Suppressor macrophage (primary cell): ENCODE measurements at places on chromosomes 12 and 14.

GRCh38 chr14:28770061-28770460, 3.5 kb downstream of the FOXG1 start:
- DNase-seq, result no peak

DNA sequence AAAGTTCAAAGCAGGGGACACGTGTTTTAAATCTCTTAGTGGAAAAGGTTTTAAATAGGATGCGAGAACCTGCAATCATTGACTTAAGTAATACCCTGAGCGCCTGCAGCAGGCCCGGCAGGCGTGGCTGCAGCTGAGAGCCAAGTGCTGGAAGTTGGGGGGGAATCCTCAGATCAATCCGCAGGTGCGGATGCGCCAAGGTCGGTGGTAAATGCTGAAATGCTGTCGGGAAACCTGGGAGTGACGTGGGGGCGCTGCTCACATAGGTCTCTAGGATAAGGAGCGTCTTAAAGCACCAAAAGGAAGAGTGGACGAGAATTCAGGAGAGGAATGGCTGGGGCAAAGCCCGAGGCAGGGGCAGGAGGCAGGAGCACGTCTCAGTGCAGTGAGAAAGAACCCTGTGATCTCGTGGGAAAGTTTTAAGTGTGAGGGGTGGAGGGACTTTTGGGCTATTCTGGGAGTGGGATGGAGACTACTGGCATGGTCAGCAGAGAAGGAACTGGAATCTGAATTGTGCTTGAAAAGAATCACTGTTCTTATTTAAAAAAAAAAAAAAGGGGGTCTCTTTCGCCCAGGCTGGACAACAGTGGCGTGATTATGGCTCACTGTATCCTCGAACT, 883 bp upstream of the CDCA4 start:
- peak; percentile 46 for DNase-seq

DNA sequence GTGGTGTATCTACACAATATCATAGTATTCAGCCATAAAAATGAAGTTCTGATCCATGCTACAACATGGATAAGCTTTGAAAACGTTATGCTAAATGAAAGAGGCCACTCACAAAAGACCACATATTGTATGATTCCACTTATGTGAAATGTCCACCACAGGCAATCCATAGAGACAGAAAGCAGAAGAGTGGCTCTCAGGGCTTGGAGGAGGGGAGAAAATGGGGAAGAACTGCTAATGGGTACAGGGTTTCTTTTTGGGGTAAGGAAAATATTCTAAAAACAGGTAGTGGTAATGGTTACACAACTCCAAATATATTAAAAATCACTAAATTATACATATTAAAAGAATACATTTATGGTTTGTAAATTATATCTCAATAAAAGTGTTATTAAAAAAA, 16.5 kb downstream of the SCNN1A start:
- peak; percentile 79 for DNase-seq

GRCh38 chr14:64929014-64929359, 13.6 kb downstream of the GPX2 start:
- no peak for DNase-seq

DNA sequence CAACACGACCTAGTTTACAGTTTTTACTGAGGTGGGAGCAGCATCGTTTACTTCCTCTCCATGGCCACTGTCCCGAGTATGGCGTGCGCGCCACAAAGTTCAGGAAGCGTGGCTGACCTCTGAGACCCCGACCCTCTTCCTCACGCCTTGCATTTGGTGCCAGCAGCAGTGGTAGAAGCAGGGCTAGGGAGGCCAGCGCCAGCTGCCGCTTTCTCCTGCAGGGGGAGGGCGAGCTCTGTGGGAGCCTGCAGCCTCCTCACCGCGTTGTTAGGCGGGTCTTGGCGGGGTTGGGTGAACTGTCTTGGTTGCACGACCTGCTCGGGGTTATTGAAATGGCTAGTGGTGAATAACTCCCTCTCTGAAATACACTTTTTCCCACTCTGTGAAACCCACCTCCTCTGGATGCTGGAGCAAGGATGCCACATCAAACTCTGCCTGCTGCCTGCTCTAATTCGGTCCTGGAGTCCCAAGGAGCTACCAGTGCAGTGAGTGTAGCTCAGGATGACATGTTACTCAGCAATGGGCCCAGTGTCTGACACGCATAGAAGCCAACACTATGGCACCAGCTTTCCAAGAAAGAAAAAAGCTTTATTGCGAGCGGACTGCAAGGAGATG, 22.3 kb upstream of the TDRD9 start:
- no peak for DNase-seq

GRCh38 chr12:85277191-85277590, 2.8 kb upstream of the ALX1 start:
- no peak for DNase-seq

- no peak for DNase-seq
Observed at GRCh38 chr12:120361506-120362208, 7.3 kb downstream of the MSI1 start.

DNA sequence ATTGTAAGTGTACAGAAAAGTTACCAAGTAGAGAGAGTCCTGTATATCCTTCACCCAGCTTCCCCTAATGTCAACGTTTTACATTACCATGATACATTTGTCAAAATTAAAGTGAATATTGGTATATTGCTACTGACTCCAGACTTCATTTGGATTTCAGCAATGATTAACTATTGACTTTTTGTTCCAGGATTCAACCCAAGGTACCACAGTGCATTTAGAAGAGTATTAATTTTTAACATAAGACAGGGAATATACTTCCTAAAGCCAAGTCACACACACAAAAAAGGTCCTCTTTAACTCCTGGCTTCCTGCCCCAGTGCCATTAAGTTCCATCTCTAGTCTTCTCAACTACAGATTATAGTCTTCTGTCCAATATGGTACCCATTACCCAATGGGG, 75.5 kb upstream of the RBM19 start:
- no peak for DNase-seq

DNA sequence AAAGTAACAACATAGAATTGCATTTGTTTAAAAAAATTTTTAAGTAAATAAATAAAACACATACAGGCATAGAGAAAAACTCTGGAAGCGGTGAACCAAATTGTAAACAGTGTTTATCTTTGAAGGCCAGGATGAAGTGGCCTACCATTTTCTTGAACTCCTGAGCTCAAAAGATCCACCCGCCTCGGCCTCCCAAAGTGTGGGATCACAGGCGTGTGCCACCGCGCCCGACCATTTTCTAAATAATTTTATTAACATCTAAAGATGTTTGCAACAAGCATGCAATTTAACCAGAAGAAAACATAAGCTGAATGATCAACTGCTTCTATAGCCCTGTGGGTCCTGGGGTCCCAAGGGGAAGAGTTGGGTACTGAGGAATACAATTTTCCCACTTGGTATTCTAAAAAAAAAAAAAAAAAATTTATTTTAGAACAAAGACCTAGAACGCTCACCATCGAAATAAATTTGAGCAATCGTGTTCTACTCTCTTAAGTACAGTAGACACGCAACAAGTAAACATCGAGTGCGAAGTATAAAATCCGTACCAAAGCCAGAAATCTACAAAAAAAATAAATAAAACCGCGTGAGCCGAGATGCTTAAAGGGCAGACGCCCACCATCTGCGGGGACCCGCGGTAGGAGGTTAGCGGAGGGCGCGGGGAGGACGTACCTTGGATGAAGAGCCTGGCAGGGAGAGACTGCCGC, 484 bp downstream of the MIS18BP1 start:
- peak; percentile 60 for DNase-seq

GRCh38 chr14:24377126-24377525, 9.1 kb downstream of the NFATC4 start:
- DNase-seq, result no peak

GRCh38 chr12:53989227-53990113, 4.5 kb downstream of the HOXC10 start:
- peak; percentile 50 for DNase-seq

DNA sequence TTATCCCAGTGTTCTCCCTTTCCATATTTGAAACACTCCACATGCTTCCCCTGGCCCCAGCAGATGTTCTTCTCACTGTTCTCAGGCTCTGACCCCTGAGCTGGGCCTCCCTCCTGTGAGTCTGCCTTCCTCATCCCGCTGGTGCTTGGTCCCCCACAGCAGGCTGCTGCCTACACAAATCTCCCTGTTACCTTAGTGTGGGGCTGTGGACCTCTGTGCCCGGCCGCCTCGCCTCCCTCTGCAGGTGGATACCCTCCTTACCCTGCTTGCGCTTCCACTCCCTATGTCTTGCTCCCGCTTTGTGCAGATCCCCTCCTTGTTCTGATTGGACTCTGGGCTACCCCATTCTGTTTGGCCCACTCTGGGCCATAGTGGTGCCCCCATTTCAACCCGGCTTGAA, 6.9 kb downstream of the DERA start:
- DNase-seq, result no peak

DNA sequence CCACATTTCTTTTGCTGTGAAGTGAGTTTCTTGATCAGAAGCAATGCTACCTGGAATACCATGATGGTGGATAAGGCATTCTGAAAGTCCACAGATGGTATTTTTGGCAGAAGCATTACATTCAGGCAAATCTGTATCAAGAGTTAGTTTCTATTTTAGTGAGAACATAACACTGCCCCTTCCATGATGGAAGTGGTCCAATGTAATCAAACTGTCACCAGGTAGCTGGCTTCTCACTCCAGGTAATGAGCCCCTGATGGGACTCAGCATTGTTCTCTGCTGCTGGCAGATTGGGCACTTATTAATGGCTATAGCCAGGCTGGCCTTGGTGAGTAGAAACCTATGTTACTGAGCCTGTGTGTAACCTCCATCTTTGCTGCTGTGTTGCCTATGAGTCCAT, 80.7 kb downstream of the KCNA5 start:
- DNase-seq, result no peak

GRCh38 chr12:59398164-59398563, 197.7 kb upstream of the SLC16A7 start:
- DNase-seq, result no peak

GRCh38 chr12:93229494-93230325, 148.0 kb upstream of the NUDT4 start:
- DNase-seq, result peak; percentile 33

DNA sequence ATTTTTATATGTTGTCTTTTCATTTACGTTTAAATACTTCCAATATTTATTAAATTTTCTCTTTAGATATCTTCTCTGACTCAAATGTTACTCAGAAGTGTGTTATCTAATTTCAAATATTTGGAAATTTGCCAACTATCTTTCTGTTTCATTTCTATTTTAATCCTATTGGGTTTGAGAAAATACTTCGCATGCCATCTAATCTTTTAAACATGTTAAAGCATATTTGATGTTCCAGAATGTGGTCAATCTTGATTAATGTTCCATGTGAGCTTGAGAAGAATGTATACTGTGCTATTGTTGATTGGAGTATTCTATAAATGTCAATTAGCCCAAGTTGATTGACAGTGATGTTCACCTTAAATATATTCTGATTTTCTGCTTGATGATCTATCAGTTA, 11.9 kb upstream of the DCN start:
- no peak for DNase-seq

DNA sequence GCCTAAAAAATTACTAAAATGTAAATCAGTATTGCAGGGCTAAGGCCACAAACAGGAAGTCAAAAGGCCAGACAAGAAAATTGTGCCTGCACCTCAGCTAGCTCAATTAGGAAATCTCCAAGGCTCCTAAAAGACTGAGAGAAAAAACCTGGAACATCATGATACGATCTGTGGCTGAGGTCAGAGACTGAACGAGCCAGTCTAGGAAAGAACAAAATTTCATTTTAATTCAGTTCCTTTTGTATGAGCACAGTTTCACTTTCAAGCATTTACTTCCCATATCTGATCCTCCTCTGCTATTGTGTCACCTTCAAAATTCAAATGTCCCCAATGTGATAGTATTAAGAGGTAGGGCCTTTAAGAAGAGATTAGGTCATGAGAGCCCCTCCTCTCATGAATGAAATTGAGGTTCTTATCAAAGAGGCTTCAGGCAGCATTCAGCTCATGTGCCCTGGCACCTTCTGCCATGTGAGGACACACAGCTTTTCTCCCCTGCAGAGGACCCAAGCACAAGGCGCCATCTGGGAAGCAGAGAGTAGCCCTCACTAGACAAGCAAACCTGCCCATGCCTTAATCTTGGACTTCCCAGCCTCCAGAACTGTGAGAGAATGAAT, 14.8 kb downstream of the PRKAB1 start:
- DNase-seq, result peak; percentile 28

DNA sequence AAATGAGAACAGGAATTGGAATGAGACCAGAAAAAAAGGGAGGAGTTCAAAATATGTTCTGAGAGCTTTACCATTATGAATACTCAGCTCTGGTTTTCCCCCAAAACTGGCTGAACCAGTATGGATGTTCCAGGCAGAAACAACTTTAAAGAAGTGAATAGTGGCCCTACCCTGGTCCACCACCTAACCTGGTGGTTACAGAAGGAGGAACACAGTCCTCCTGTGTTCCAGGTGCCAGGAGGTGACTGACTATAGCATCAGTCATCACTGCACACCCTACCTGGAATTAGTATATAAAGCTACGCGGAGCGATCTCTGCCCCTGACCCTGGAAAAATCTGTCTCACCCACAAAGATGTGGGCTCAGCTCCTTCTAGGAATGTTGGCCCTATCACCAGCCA, at the start of gene A2ML1:
TSS of gene A2ML1 (plus strand) at position 324 of the 400 bp plus-strand sequence. CDS start at position 355, 31 bp downstream.
- no peak for DNase-seq

DNA sequence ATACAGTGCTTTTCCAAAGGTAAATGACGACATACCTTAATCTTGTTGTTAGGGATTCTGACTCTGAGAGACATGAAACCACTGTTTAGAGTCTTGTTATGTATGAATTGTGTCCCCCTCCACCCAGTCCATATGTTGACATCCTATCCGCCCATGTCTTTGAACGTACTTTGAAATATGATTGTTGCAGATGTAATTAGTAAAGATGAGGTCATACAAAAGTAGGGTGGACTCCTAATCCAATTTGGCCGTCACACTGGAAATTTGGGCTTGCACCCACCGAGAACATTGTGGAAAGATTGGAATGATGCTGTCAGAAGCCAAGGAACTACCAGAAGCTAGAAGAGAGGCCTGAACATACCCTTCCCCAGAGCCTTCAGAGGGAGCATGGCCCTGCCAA, 62.2 kb downstream of the RGS6 start:
- DNase-seq, result no peak

DNA sequence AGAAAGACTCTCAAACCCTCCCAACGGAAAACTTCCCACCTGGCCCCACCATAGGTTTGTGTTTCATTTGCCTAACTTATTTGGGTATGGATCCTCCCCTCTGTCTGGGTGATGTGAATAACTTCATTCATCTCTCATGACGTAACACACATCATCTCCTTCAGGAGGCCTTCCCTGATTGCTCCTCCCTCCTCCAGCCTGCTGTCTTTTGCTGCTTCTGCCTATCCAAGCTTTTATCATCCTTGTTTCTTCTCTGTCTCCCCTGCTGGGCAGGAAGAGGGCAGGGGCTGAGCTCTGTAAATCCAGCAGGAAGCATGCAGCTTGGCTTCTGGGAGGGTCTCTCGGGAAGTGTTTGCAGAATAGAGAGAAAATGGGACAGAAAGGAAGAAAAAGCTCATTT, 766.0 kb upstream of the TBX3 start:
- no peak for DNase-seq

- DNase-seq, result no peak
Observed at GRCh38 chr14:78129375-78129774, 40.8 kb upstream of the NRXN3 start.
